T47D (cell line): ENCODE measurements at places on chromosomes 6 and 20.

- DNase-seq: no peak
Measured at GRCh38 chr20:63313349-63314014, 20.5 kb downstream of the COL20A1 start.

- DNase-seq: peak; percentile 51
Measured at GRCh38 chr6:119350952-119351372, 1.4 kb upstream of the MAN1A1 start.

- no peak for DNase-seq
Measured at GRCh38 chr6:134634966-134635365, 314.9 kb downstream of the ALDH8A1 start.

DNA sequence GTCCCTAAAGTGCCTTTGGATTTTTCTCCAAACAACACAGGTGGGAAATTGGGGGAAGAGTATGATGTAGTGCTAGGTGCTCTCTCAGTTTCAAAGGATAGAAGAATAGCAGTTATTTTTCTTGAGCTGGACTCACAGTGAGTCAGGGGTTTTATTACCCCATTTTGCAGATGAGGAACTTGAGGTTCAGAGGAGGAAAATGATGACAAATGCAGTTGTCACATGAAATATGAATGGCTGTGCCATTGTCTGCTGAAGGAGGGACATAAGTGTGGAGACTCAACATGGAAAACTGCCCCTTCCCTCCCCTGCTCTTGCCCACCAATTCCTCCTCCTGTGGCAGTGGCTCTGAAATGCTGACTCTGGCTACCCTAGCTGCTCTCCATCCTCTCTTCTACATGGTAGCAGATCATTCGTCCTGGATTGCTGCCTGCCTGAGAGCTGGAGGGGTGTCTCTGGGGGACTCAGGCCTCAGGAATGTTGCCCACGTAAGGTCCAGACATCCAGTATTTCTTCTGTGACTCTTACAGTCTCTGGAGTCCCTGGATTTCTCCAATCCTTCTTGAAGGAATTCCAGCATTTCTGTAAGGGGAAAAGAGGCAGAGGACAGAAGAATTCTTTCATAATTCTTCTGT, 37.6 kb upstream of the EPB41L1 start:
- no peak for DNase-seq

DNA sequence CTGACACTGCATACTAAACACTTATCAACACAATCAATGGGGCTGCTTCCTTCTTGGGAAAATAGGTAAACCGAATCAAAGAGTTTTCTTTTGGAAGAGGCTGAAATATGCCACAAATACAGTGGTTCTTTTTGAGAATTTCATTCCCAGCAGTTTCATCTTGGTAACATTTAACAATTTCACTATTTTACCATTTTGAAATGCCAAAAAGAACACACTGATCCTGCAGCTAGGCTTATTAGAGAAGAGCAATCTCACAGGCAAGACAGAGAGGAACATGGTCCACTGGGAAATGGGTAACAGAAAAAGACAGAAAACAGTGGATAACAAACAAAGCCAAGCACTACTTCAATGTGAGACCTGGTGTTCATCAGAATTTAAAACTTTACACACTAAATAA, 2.5 kb downstream of the CNR1 start:
- DNase-seq: no peak

GRCh38 chr6:107833136-107833535, 9.0 kb upstream of the SCML4 start:
- DNase-seq: no peak

DNA sequence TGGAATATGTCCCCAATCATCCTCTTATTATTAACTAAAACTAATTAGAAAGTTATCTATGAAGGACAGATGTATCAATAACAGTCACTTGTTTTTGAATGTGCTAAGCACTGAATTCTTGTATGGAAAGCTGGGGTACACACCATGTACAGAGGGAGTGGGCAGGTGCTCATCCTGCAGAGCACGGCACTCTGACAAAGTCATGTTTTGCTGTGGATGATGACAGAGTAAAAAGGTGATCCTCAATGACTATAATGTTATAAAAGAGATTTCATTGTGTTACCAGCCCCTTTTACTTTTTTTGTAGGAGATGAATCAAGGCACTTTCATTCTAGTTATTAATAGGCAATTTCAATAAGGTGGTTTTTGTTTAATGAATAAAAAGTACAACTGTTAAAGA, 51.4 kb upstream of the MCM9 start:
- DNase-seq: no peak
